ENCODE measurements at places on chromosomes 2 and 18. TPM values are rescaled to one million over a fixed set of nuclear protein-coding genes. Genes with fewer than 3 reads are reported as not detected.

DNA sequence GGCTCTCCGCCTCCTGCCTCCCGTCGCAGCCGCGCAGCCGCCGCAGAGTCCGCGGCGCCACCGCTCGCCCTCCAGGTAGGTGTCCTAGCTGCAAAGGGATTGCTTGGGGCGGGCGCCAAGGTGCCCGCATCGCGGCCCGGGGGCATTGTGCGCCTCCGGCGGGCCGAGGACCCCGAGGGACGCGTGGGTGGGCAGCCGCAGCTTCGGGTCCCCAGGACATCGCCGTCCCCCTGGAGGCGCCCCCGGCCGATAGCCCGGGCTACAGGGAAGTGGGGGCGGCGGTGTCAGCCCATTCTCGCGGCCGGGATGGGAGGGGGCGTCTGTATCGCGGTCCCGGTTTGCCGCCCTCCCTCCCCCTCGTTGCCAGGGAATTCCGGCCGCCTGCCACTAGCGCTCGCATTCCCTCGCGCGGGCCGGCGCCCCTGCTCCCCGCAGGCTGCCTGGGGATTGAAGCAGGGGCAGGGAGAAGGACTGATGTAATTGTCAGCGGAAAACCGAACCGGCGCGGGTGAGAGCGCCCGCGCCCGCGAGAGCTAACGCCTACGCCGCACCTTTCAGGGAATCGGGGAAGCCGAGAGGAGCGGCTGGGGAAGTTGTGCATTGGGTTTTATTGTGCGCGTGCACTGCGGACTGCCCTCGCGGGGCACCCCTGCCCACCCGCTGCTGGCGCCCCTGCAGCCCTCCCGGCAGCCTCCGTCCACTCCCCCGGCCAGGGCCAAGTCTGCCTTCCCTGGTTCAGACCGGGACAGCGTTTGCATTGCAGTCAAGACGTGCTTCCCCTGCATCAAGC lies 483 bp downstream of the OSBPL6 start:
- no peaks in the 10 kb centered on the region for H3K27me3 ChIP-seq

DNA sequence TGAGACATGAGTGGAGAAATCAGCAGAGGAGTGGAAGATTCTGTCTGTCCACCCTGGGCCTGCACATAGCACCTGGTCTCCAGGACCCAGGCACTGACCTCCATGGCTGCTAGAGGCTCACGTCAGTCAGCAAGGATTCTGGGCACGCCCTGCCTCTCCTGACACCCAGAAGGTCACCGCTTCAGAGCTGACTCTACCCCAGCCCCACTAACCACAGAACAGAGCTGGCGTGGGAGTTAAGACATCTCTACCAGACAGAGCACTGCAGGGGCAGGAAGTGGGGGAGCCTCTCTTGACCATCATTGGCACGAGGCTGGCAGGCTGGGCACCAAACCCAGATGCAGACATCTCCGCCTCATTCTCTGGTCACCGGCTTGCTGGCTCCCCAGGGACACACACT lies 3.0 kb downstream of the ADCY3 start:
- H3K27me3 ChIP-seq, result no peaks in the 10 kb centered on the region
- DNase-seq, result no peak
- H3K27ac ChIP-seq, result peak overlapping the region; percentile 48
- H3K4me3 ChIP-seq, result peak overlapping the region; percentile 55

DNA sequence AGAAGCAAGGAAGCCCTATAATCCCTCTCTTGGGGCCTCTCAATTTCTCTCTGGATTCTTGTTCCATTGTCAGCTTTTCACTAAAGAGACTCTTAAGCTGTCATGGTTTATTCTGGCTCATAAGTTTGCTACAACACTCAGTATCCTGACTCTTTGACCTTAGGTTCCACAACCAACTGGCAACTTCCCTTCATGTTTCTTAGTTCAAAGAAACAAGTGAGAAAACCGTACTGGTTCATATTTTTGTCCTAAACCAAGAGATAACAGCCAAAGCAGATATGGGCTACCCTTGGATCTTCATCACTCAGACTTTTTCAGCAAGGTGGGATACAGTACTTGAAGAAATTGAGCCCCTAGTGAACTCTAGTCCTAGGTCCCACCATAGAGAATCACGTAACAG lies 109.9 kb upstream of the CRIM1 start:
- no peaks in the 10 kb centered on the region for H3K36me3 ChIP-seq
- H3K4me1 ChIP-seq, result no peaks in the 10 kb centered on the region
- H3K4me3 ChIP-seq, result no peak overlapping the region
- no peak for DNase-seq
- no peaks in the 10 kb centered on the region for H3K27me3 ChIP-seq

DNA sequence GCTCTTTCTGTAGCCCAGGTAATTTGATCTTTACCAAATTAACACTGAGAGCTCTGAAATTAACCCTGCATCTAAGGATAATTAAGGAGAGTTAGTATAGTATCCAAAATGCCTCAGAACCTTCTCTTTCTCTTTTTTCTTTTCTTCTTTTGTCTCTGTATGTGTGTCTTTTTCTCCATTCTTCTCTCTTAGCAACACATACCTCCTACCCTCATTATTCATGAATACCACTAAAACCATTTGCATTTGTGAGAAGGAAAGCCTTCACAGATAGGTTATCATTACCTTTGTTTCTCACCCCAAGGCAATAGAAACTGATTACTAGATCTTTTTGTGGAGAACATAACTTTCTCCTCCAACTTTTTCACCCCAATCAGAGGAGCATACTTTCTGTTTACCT lies 376.5 kb upstream of the NXPH2 start:
- H3K4me1 ChIP-seq, result no peaks in the 10 kb centered on the region
- H3K4me3 ChIP-seq, result no peak overlapping the region
- no peak overlapping the region for H3K27ac ChIP-seq
- H3K27me3 ChIP-seq, result no peaks in the 10 kb centered on the region

GRCh38 chr2:207107551-207107950 lies 58.2 kb downstream of the KLF7 start:
- H3K4me1 ChIP-seq, result no peaks in the 10 kb centered on the region
- no peaks in the 10 kb centered on the region for H3K27me3 ChIP-seq
- DNase-seq, result no peak
- no peak overlapping the region for H3K4me3 ChIP-seq

DNA sequence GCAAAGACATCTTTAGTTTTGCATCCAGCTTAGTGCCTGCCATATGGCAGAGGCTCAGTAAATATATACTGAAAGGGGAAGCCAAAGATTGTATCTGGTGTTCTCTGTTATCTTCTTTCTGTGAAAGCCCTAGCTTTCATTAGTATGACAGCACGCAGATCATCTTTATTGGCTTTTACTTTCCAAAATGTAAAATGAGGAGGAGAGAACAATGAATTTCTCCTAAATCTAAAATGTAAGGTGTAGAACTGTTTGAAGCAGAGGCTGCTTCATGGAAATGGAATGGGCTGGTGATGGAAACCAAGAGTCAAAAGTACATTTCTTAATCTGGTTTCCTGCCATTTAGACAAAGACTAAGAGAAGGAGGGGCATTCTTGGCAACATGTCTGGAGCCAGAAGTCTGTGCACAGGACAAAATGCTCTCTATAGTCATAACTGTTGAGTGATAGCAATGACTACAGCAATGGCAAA lies 1029.9 kb upstream of the PIK3C3 start:
- no peak overlapping the region for H3K4me3 ChIP-seq
- H3K36me3 ChIP-seq, result no peaks in the 10 kb centered on the region
- H3K4me1 ChIP-seq, result no peaks in the 10 kb centered on the region
- DNase-seq, result no peak
- H3K27ac ChIP-seq, result no peak overlapping the region

DNA sequence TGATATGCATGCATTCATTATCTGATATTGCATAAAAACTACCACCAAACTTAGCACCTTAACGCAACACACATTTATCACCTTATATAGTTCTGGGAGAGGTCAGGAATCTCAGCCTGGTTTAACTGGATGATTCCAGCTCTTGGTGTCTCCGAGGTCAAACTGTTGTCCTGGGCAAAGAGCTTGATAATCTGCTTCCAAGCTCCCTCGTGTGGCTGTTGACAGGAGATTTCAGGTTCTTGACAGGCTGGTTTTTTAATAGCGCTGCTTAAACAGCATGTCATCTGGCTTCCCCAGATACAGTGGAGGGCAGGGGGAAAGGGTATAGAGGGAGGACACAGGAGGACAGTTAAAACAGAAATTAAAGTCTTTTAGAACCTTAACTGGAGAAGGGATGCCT lies 785.0 kb downstream of the CNTNAP5 start:
- no peak for DNase-seq
- H3K27me3 ChIP-seq, result no peaks in the 10 kb centered on the region
- H3K4me1 ChIP-seq, result no peaks in the 10 kb centered on the region
- no peak overlapping the region for H3K4me3 ChIP-seq
- H3K36me3 ChIP-seq, result no peaks in the 10 kb centered on the region

- no peak for DNase-seq
- H3K27me3 ChIP-seq, result no peaks in the 10 kb centered on the region
- H3K27ac ChIP-seq, result no peak overlapping the region
- H3K4me1 ChIP-seq, result no peaks in the 10 kb centered on the region
Observed at GRCh38 chr18:26981360-26982082, 116.0 kb upstream of the AQP4 start.

- no peak for DNase-seq
- no peak overlapping the region for H3K4me3 ChIP-seq
- no peaks in the 10 kb centered on the region for H3K36me3 ChIP-seq
- H3K27me3 ChIP-seq, result no peaks in the 10 kb centered on the region
- H3K27ac ChIP-seq, result no peak overlapping the region
- no peaks in the 10 kb centered on the region for H3K4me1 ChIP-seq
Observed at GRCh38 chr2:89811295-89811694, 1119.8 kb downstream of the RPIA start.

- H3K27me3 ChIP-seq, result no peaks in the 10 kb centered on the region
- H3K27ac ChIP-seq, result no peak overlapping the region
- no peaks in the 10 kb centered on the region for H3K4me1 ChIP-seq
Observed at GRCh38 chr2:204150721-204151120, 214.2 kb downstream of the ICOS start.

DNA sequence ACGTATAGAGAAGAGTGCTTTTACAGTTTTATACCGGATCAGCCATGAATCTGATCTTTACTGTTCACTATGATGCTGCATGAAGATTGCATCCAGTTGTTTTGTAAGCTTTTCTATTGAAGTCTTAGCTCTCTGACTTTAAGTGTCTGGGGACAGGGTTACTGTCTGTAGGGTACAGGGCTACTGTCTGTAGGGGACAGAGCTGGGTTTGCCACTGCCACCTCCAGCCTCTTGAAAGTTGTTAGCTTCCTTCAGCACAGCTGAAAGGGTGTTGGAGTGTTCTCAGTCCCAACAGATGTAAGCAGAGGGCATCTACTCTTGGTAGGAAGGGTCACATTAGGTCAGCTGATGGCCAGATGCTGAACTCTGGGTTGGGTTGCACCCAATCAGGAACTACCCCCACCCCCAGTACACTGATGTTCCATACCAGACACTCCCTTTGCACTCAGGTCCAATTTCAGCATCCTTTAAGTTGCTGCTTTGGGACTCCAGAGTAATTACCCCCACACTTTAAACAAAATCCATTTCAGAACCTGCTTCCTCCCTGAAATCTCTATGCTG lies 58.0 kb downstream of the MYL12B start:
- H3K36me3 ChIP-seq, result no peaks in the 10 kb centered on the region
- H3K4me1 ChIP-seq, result no peaks in the 10 kb centered on the region
- no peaks in the 10 kb centered on the region for H3K27me3 ChIP-seq
- no peak overlapping the region for H3K27ac ChIP-seq
- DNase-seq, result no peak
- H3K4me3 ChIP-seq, result no peak overlapping the region

GRCh38 chr2:133167990-133168389 lies 400.3 kb downstream of the NCKAP5 start:
- no peak overlapping the region for H3K4me3 ChIP-seq
- H3K27ac ChIP-seq, result no peak overlapping the region
- DNase-seq, result no peak
- no peaks in the 10 kb centered on the region for H3K4me1 ChIP-seq
- no peaks in the 10 kb centered on the region for H3K36me3 ChIP-seq
- H3K27me3 ChIP-seq, result no peaks in the 10 kb centered on the region

- no peak for DNase-seq
- no peak overlapping the region for H3K4me3 ChIP-seq
- peaks cover 4% of the 10 kb centered on the region for H3K4me1 ChIP-seq
- no peak overlapping the region for H3K27ac ChIP-seq
- H3K27me3 ChIP-seq, result no peaks in the 10 kb centered on the region
Observed at GRCh38 chr2:197209742-197210408, 100.7 kb downstream of the ANKRD44 start.

GRCh38 chr2:15931319-15931890 lies 8.9 kb upstream of the MYCN start:
- H3K4me3 ChIP-seq, result no peak overlapping the region
- H3K27me3 ChIP-seq, result no peaks in the 10 kb centered on the region
- H3K4me1 ChIP-seq, result no peaks in the 10 kb centered on the region
- no peak for DNase-seq

- H3K36me3 ChIP-seq, result no peaks in the 10 kb centered on the region
- H3K27ac ChIP-seq, result no peak overlapping the region
- no peaks in the 10 kb centered on the region for H3K4me1 ChIP-seq
- no peaks in the 10 kb centered on the region for H3K27me3 ChIP-seq
- no peak overlapping the region for H3K4me3 ChIP-seq
Observed at GRCh38 chr2:45397292-45397691, 213.8 kb downstream of the SRBD1 start.

- peaks cover 20% of the 10 kb centered on the region for H3K4me1 ChIP-seq
- no peak overlapping the region for H3K27ac ChIP-seq
- DNase-seq, result no peak
- no peak overlapping the region for H3K4me3 ChIP-seq
Observed at GRCh38 chr2:33321236-33321771, 155.1 kb upstream of the RASGRP3 start.

GRCh38 chr2:186532891-186533290 lies 46.8 kb downstream of the ZC3H15 start:
- H3K4me3 ChIP-seq, result no peak overlapping the region
- H3K27ac ChIP-seq, result no peak overlapping the region
- no peak for DNase-seq
- H3K4me1 ChIP-seq, result peaks cover 3% of the 10 kb centered on the region
- H3K36me3 ChIP-seq, result no peaks in the 10 kb centered on the region

DNA sequence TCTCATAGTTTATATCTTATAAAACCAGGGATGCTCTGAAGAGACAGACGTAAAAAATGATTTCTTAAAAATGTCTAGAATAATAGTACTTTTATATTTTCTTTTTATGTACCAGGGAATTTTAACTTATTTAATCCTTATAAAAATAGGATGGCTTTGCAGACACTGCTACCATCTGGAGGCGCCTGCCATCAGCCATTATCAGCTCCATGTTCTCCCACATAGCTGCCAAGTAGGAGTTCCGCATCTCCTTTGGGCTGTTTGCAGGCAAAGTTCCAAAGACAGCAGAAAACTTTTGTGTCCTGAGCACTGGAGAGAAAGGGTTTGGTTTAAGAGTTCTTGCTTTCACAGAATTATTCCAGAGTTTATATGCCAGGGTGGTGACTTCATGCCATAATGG lies 69.2 kb downstream of the MTX2 start:
- no peaks in the 10 kb centered on the region for H3K36me3 ChIP-seq
- no peaks in the 10 kb centered on the region for H3K4me1 ChIP-seq
- no peak overlapping the region for H3K27ac ChIP-seq
- H3K27me3 ChIP-seq, result no peaks in the 10 kb centered on the region
- H3K4me3 ChIP-seq, result no peak overlapping the region
- no peak for DNase-seq

Gene PTRHD1
- total RNA-seq, result 45.0 TPM

Gene POMC
- 1.6 TPM for total RNA-seq

Gene RTKN
- total RNA-seq, result 17.6 TPM

Gene UCN
- total RNA-seq, result not detected

Gene GNAL
- total RNA-seq, result 4.4 TPM

Gene CCDC141
- total RNA-seq, result 0.85 TPM

Gene LRRTM1
- total RNA-seq, result not detected

Gene ZSCAN30
- total RNA-seq, result 4.6 TPM

Gene KIF1A
- total RNA-seq, result 0.09 TPM

Gene SERPINB4
- not detected for total RNA-seq

Gene RFTN2
- total RNA-seq, result 1.1 TPM
